Activated CD8-positive, alpha-beta T cell treated with anti-CD3 and anti-CD28 coated beads for 36 hours (primary cell): ENCODE measurements at places on chromosomes 4 and X. TPM values are rescaled to one million over a fixed set of nuclear protein-coding genes. Genes with fewer than 3 reads are reported as not detected.

DNA sequence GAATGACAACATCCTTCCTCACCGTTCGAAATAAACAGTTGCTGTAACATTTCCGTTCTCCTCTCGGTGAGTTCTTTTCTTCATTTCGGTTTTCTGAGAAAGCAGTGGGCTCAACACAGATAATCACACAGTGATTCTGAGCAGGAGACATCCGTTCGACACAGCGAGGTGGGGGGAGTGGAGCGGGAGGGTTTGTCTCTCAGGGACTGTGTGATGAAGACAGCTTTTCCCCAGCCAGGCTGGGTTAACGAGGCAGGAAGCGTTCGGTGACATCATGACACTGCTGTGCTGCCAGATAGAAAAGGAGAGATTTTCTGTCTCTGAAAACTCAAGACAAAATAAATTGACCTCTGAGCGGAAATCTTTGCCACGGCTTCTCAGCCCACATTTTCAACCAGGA, 119.3 kb downstream of the CRLF2 start:
- H3K27ac ChIP-seq = peak overlapping the region; percentile 66
- peak; percentile 74 for DNase-seq
- no peaks in the 10 kb centered on the region for H3K27me3 ChIP-seq
- peaks cover 3% of the 10 kb centered on the region for H3K36me3 ChIP-seq

DNA sequence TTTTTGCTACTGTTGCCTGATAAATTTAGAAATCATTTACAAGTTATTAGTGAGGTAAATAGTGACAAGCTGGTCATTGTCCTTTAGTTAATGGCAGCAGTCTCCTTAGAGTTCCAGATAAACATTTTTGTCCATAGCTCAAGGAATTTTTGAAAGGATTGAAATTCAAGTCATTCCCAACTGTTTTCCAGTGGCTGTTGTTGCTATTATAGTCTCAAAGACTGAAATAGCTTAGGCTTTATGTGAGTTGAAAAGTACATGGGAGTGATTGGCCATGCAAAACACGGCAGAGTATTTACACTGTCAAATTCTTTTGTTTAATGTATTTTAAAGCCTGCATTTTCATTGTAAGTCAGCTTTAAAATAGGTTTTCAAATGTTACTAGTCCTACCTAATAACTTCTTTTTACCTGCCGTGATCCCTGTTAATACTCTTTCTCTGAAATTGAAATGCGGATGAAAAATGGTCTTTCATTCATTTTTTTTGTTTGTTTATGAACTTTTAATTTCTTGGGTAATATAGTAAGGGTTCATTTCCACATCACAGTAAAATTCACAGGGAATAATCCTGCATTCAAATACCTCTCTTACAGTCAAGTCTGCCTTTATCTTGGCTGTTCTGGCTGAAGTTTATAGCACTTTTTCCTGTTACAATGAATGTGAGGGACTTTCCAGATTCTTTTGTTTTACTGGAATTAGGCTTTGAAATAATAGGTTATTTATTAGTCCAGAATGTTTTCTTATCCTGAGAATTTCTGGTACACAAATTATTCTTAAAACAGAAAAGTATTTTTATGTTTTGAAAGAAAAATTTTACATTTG, 85.1 kb downstream of the PDLIM5 start:
- H3K36me3 ChIP-seq = no peaks in the 10 kb centered on the region
- no peak for DNase-seq
- no peak overlapping the region for H3K27ac ChIP-seq
- no peak overlapping the region for H3K4me3 ChIP-seq

DNA sequence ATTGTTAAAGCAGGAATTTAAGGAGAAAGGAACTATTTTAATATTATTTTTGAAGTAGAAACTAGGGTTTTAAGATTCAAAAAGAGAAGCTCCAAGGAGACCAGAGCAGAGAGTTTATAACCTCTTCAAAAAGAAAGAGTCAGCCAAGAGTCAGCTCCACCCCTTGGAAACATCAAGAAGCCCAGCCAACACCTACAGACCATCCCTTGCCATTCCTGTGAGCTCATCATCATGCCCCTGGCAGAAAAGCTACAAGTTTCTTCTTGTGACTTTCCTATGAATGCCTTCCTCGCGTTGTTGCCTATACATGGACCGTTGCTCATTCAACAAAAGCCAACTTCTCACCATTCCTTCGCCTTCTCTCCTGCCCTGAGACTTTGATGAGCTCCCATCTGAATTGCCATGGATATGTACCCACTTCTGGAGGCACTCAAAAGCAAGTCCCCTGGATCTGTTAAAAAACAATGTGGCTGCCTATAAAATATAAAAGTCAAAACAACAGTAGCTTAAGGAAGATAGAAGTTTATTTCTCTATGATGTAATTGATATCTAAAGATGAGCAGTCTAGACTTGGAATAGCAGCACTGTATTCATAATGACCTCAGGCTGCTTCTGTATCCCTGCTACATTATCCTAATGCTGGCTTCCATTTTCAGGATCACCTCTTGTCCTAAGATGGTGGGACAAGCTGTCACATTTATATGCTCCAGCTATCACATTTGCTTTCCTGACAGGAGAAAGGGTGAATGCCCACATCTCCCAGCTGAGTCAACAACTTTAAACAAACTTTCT, 20.3 kb downstream of the PLRG1 start:
- H3K27ac ChIP-seq = no peak overlapping the region
- no peak overlapping the region for H3K4me3 ChIP-seq
- no peaks in the 10 kb centered on the region for H3K36me3 ChIP-seq
- no peak for DNase-seq
- H3K4me1 ChIP-seq = no peaks in the 10 kb centered on the region
- peaks cover 13% of the 10 kb centered on the region for H3K27me3 ChIP-seq

- no peaks in the 10 kb centered on the region for H3K36me3 ChIP-seq
- no peaks in the 10 kb centered on the region for H3K27me3 ChIP-seq
- no peaks in the 10 kb centered on the region for H3K4me1 ChIP-seq
- no peak for DNase-seq
- no peak overlapping the region for H3K4me3 ChIP-seq
Observed at GRCh38 chr4:13942977-13943376, 315.5 kb upstream of the BOD1L1 start.

DNA sequence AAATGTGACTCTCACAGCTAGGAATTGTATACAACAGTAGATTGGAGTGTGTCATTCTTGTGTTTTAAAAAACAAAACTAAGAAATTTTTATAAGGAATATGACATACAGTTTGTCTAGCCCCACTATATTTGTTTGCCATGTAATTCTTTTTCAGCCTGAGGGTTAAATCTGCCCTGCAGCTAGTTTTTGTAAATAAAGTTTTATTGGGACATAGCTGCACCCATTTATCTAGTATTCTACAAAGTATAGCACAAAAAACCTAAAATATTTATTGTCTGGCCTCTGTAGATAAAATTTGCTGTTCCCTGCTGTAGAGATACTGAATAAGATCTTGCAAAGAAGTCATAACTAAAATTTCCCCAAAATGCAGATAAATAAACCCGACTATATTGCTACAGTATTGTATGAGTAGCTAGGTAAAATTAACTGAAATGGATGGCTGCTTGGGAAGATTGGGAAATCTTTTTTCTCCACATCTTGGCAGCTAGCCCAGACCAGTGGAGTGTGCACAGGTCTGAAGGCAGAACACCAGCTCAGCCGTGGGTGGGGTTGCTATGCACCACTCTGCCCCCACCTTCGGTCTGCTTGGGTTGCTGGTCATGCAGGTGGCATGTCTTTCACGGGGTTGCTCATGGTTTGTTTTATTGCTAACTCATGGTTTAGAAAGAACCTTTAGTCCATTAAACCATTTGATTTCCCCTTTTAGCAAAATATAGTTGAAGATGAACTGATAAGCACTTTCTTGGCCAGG, 127.9 kb downstream of the KLHL8 start:
- peaks cover 2% of the 10 kb centered on the region for H3K36me3 ChIP-seq
- H3K4me3 ChIP-seq = no peak overlapping the region
- DNase-seq = no peak
- H3K27me3 ChIP-seq = no peaks in the 10 kb centered on the region
- H3K27ac ChIP-seq = no peak overlapping the region

GRCh38 chr4:117481742-117482141, 396.4 kb upstream of the TRAM1L1 start:
- no peak overlapping the region for H3K27ac ChIP-seq
- no peak overlapping the region for H3K4me3 ChIP-seq
- H3K36me3 ChIP-seq = no peaks in the 10 kb centered on the region
- DNase-seq = no peak

- H3K27me3 ChIP-seq = peaks cover 1% of the 10 kb centered on the region
- H3K4me1 ChIP-seq = no peaks in the 10 kb centered on the region
- H3K36me3 ChIP-seq = no peaks in the 10 kb centered on the region
- no peak overlapping the region for H3K4me3 ChIP-seq
- peak; percentile 1 for DNase-seq
Observed at GRCh38 chr4:27692158-27692557, 831.5 kb downstream of the STIM2 start.

GRCh38 chr4:1910643-1911042, 39.5 kb downstream of the NSD2 start:
- peaks cover 19% of the 10 kb centered on the region for H3K4me1 ChIP-seq
- no peak overlapping the region for H3K27ac ChIP-seq
- peaks cover 59% of the 10 kb centered on the region for H3K36me3 ChIP-seq
- peak; percentile 33 for DNase-seq
- no peak overlapping the region for H3K4me3 ChIP-seq
- no peaks in the 10 kb centered on the region for H3K27me3 ChIP-seq

GRCh38 chr4:90419124-90419711, 292.0 kb downstream of the CCSER1 start:
- no peaks in the 10 kb centered on the region for H3K4me1 ChIP-seq
- H3K36me3 ChIP-seq = no peaks in the 10 kb centered on the region
- H3K4me3 ChIP-seq = no peak overlapping the region
- H3K27ac ChIP-seq = no peak overlapping the region
- no peak for DNase-seq

DNA sequence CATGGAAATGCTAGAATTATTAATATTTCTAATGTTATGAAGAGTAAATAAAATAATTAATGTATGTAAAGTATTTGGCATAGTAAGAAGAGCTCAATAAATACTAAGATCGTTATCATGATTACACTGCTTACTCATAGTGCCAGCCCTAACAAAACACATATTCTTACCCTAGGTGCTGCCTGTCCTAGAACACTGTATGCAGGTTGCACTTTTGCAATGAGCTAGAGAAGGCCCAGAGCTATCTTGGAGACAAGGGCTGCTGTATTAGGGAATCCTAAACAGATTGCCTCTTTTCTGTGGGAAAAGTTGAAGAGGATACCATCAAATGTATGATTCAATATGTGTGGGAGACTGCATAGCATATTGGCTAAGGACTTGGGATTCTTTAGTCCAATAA, 48.0 kb upstream of the TMEM164 start:
- no peak overlapping the region for H3K4me3 ChIP-seq
- H3K27ac ChIP-seq = no peak overlapping the region
- DNase-seq = no peak

NEUROG2 gene
- 0.16 TPM for total RNA-seq

FRYL gene
- total RNA-seq = 73.2 TPM

VEGFD gene
- not detected for total RNA-seq

ABLIM2 gene
- total RNA-seq = 0.32 TPM
